ENCODE measurements at places on chromosomes 3 and 15. TPM values are rescaled to one million over a fixed set of nuclear protein-coding genes. Genes with fewer than 3 reads are reported as not detected.

DNA sequence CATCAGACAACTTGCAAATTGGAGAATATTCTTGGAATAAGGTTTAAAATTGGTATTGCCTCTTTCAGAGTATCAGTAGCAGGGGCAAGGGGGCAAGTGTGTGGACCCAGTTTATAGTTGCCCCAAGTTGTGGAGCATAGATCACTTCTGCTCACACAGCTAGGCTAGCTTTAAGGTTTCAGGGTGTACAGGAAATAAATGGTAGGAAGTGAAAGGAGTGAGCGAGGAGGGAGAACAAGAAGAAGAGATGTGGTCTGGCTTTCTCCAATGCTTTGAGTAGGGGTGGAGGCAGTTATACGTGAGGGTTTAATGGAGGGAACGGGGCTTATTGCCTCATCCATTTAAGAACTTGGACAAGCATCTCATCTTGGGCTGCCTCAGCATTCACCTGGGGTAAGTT, 290.0 kb upstream of the CFAP20DC start:
- no peak for DNase-seq

GRCh38 chr15:62979252-62979651, 63.3 kb upstream of the TPM1 start:
- no peak for DNase-seq

GRCh38 chr3:130537673-130538304, 20.8 kb downstream of the COL6A6 start:
- DNase-seq: peak; percentile 85

Gene DUOXA2
- not detected for polyA plus RNA-seq
